ENCODE measurements at places on chromosomes 16 and 17. TPM values are rescaled to one million over a fixed set of nuclear protein-coding genes. Genes with fewer than 3 reads are reported as not detected.

- DNase-seq, result no peak
- no peaks in the 10 kb centered on the region for H3K4me1 ChIP-seq
- no peak overlapping the region for H3K27ac ChIP-seq
- peaks cover 2% of the 10 kb centered on the region for H3K27me3 ChIP-seq
Measured at GRCh38 chr16:58365623-58366022, 26.6 kb upstream of the GINS3 start.

Gene WDR81
- 10.4 TPM for polyA plus RNA-seq

- no peaks in the 10 kb centered on the region for H3K4me1 ChIP-seq
- H3K4me3 ChIP-seq, result no peak overlapping the region
- H3K36me3 ChIP-seq, result no peaks in the 10 kb centered on the region
- H3K27me3 ChIP-seq, result peaks cover 2% of the 10 kb centered on the region
Measured at GRCh38 chr16:47991491-47991890, 164.3 kb downstream of the ABCC12 start.

Gene DPEP3
- not detected for polyA plus RNA-seq

DNA sequence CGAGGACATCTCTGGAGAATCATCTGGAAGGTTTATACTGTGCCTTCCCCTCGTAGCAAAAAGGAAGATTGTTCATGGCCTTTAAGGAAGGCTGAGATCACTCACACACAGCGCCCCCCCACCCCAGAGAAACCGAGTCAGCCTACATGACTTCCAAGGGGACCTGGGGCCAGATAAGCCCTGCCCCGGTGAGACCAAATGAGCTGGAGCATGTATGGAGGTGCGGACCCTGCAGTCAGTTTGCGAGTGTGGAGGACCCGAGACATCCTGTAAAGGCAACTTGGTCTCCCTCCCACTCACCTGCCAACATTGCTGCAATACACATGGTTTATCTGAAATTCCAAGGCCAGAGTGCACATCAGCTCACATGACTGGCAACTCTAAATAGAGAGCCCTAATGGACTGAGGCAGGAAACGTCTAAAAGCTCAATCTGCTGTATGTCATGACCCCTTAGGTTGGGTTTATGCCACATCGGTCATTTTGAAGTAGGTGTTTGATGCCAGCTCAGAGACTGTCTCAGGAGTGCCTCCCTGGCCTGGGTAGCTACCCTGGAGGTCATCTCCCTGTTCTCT lies 233.6 kb downstream of the CPPED1 start:
- H3K4me1 ChIP-seq, result no peaks in the 10 kb centered on the region
- H3K27me3 ChIP-seq, result no peaks in the 10 kb centered on the region
- H3K4me3 ChIP-seq, result no peak overlapping the region
- no peak for DNase-seq
- H3K36me3 ChIP-seq, result peaks cover 2% of the 10 kb centered on the region
- no peak overlapping the region for H3K27ac ChIP-seq

GRCh38 chr17:56929362-56929969 lies 15.6 kb upstream of the TRIM25 start:
- no peaks in the 10 kb centered on the region for H3K4me1 ChIP-seq
- H3K36me3 ChIP-seq, result peaks cover 2% of the 10 kb centered on the region
- no peaks in the 10 kb centered on the region for H3K27me3 ChIP-seq

GRCh38 chr17:20063665-20064648 lies 54.8 kb downstream of the SPECC1 start:
- H3K4me1 ChIP-seq, result peaks cover 7% of the 10 kb centered on the region
- H3K4me3 ChIP-seq, result no peak overlapping the region
- H3K36me3 ChIP-seq, result no peaks in the 10 kb centered on the region
- DNase-seq, result peak; percentile 87
- no peaks in the 10 kb centered on the region for H3K27me3 ChIP-seq
- peak overlapping the region; percentile 63 for H3K27ac ChIP-seq

DNA sequence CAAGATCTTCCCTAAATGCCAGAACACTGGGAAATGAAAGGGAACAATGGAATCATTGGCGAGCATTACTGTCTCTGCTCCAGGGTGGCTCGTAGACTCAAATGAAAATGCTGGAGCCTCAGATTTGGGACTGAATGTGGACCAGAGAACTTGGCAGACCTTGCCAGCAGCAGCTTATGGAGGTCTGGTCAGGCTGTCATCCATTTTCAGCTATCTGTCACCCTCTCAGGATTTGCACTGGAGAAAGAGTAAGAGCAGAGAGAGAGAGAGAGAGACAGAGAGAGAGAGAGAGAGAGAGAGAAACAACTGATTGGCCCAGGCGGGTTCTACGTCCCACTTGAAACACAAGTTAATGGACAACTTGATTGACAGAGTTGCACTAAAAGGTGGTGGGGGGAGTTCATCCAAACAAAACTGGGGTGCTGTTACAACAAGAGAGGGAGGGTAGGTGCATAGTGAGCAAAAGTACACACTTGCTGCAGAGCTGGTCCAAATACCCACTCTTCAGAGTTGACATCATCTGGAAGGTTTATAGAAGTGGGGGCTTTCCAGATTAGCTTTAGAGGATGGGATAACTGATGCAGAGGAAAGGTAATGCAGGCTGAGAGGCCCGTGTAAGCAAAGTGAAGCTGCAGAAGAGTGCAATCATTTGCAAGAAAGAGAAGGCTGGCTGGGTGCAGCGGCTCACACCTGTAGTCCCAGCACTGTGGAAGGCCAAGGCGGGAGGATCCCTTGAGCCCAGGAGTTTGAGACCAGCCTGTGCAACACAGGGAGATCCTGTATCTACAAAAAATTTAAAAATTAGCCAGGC lies 16.5 kb upstream of the NSMCE1 start:
- H3K4me1 ChIP-seq, result peaks cover 13% of the 10 kb centered on the region
- no peaks in the 10 kb centered on the region for H3K27me3 ChIP-seq
- no peak overlapping the region for H3K4me3 ChIP-seq

Gene RNU2-1
- not detected for polyA plus RNA-seq

DNA sequence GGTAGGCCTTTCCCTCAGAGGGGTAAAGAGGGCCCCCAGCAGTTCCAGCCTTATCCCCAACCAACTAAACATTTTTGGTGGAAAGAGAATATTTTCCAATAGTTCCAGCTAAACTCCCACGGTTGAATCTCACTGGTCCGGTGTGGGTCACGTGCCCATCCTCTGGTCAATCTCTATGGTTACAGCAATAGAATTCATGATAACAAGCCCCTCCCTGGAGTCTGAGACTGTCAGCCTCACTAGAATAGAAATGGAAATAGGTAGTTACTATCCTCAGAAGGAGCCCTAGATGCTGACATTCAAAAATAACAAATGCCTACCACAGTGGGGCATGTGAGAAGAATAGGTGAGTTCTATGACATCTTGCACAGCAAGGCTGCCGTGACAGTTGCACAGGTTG lies 37.5 kb upstream of the LITAF start:
- peaks cover 22% of the 10 kb centered on the region for H3K4me1 ChIP-seq
- DNase-seq, result no peak
- H3K27ac ChIP-seq, result no peak overlapping the region
- H3K4me3 ChIP-seq, result no peak overlapping the region

- no peak overlapping the region for H3K27ac ChIP-seq
- H3K27me3 ChIP-seq, result no peaks in the 10 kb centered on the region
- H3K36me3 ChIP-seq, result peaks cover 16% of the 10 kb centered on the region
- peak; percentile 91 for DNase-seq
- no peak overlapping the region for H3K4me3 ChIP-seq
- H3K4me1 ChIP-seq, result peaks cover 9% of the 10 kb centered on the region
Measured at GRCh38 chr17:64622931-64623654, 39.0 kb downstream of the SMURF2 start.

Gene FDXR
- 18.6 TPM for polyA plus RNA-seq

Gene SLC35G6
- not detected for polyA plus RNA-seq
